ENCODE measurements at places on chromosomes 5 and 9.

DNA sequence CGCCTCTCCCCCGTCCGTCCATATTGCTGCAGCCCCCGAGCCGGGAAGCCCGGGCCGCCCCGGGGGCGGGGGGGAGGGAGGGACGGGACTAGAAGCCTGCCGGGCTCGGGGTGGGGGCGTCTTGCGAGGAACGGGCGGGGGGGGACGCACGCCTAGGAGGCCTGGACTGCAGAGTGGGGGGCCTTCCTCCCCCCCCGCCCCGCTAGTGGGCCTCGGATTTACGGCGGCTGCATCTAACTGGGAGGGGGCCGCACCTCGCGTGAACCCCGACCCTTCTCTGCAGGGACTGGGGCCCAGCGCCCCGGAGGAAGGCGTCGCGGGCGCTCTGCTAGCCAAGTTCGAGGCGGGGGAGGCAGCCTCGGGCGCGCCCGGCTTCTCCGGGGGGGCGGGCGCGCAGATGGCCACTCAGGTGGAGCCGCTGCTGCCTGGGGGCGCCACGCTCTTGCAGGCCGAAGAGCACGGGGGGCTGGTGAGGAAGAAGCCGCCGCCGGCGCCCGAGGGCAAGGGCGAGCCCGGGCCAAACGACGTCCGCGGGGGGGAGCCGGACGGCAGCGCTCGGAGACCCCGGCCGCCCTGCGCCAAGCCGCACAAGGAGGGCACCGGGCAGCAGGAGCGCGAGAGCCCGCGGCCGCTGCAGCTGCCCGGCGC is at the start of gene LARP1:
LARP1 (plus strand) TSS at position 17 of the 648 bp plus-strand sequence; CDS start at position 398, 381 bp downstream.
- DNase-seq, result no peak

GRCh38 chr9:136977649-136978072 is 357 bp downstream of the PTGDS start:
- no peak for DNase-seq

GRCh38 chr9:136570916-136571315 is 25.1 kb upstream of the NOTCH1 start:
- no peak for DNase-seq

- DNase-seq, result no peak
Measured at GRCh38 chr9:13648068-13648467, 368.6 kb upstream of the MPDZ start.

GRCh38 chr9:26371236-26371635 is 521.4 kb downstream of the CAAP1 start:
- DNase-seq, result no peak

DNA sequence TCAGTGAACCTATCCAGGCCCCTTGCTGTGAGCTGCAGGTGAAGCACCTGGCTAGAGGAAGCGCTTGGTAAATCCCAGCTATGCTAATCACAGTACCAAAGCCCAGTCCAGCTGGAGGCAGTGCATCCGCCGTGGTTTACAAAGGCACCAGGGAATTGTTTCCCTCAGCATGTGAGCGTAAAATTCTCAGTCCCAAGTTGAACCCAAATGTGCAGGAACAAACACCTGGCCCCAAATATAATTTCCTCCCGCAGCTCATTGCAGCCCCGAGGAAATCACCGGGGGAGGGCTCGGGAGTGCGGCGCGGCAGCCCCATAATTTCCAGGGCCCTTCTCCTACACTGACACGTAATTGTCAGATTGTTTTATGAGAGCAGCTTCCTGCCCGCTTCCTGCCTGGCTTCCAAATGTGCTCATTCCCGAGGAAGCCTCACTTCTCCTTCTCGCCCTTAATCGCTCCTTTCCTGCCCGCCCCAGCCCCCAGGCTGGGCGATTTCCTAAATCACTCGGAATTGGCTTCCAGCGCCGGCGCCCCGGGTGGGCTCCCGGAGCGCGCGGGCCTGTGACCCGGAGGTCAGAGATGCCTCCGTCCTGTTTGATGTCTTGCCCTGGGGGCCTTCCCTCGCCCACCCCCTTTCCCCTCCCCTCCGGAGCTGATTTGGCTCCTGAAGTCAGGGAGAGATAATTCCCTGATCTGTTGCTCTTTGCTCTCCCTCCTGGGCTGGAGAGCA is 134.4 kb downstream of the FGF1 start:
- no peak for DNase-seq

GRCh38 chr9:19371942-19372341 is 8.1 kb downstream of the RPS6 start:
- DNase-seq, result no peak

GRCh38 chr9:120712539-120713031 is 1.7 kb downstream of the MEGF9 start:
- DNase-seq, result no peak

GRCh38 chr5:89480406-89481007 is 597.5 kb upstream of the MEF2C start:
- DNase-seq, result no peak

DNA sequence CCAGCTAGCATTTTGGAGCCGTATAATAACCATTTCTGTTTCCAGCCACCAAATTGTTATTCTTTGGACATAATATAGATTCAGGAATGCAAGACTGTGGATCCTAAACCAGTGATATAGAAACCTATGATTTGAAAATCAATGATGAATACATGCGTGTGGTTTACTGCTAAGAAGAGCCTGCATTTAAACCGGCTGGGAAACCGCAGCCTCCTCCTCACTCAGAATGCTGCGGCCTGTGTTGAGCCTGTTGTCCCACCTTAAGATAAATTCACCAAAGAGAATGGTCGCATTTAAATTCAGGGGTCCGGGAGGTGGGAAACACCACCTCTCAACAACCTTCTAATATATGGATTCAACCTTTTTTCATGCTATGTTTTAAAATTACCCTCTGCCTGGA is 148.0 kb downstream of the MEF2C start:
- DNase-seq, result no peak

- DNase-seq, result no peak
Measured at GRCh38 chr9:38053697-38054461, 15.1 kb downstream of the SHB start.

- no peak for DNase-seq
Measured at GRCh38 chr5:6201631-6202030, 176.7 kb downstream of the MED10 start.

DNA sequence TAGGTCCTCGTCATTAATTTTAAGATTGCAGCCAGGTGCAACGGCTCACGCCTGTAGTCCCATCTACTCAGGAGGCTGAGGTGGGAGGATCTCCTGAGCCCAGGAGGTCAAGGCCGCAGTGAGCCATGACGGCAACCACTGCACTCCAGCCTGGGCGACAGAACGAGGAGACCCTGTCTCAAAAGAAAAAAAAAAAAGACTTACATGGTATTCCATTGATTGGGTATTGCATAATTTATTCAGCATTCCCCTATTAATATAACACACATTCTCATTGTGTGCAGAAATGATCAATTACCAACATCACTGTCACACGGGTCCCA is 62.9 kb downstream of the DUSP1 start:
- DNase-seq, result no peak

- no peak for DNase-seq
Measured at GRCh38 chr9:131446276-131446675, 52.4 kb downstream of the PRRC2B start.

- no peak for DNase-seq
Measured at GRCh38 chr9:133584167-133584558, 25.0 kb downstream of the FAM163B start.

DNA sequence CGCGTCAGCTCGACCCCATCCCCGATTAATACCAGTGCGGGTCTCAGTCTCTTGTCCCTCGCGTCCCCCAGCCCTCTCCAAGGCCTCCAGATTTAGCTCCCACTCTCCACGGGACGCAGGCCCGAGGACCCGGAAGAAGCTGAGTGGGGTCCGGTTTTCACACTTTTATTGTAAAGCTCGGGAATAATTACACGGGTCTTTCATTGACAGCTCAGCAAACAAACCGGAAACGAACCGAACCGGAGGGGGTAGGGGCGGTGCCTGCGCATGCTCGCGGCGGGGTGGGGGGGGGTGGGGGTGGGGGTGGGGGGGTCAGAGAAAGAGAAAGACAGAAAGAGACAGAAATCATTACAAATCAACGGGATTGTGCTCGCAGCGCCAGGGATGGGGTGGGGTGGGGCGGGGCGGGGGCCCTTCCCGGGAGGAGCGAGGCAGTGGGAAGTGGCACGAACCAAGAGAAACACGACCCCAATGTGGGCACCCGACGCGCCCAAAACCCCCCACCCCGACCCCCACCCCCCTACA is 27.9 kb downstream of the PCDH1 start:
- no peak for DNase-seq

Data from cortex of kidney (tissue), 1 donor.